ENCODE measurements at places on chromosomes 7 and 10.

- no peak for DNase-seq
These were observed 64.6 kb downstream of the GRID1 start for GRCh38 chr10:86301971-86302370.

GRCh38 chr7:134174795-134175261, 47.7 kb downstream of the LRGUK start:
- DNase-seq: no peak

DNA sequence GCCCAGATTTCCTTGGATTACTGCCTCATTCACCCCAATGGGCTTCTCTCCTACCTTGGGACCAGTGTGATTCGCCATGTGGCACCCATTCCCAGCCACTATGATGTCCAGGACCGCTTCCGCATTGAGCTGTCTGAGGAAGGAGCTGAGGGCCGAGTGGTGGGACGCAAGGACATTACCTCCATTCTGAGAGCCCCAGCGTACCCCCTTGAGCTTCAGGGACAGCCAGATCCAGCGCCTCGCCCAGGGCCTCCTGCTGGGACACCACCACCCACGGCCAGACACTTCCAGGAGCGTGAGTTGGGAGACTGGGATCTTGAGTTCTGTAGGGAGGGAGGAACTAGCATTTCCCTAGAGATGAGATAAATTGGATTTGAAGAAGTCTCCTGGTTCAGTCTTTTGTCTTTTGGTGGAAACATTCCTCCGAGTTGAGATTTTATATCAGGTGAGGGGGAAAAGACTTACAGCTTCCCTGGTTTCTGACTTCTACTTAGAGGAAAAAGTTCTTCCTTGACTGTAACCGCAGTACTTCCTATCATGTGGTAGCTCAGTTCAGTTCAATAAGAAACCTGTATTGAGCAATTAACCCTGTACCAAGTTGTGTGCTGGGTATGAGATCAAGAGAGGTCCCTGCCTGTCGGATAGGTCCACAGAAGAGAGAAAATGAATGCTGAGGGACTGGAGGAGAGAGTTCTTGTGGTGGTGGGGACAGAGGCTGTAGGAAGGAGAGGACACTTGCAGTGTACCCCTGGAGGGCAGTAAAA, 1.3 kb downstream of the MOSPD3 start:
- no peak for DNase-seq

DNA sequence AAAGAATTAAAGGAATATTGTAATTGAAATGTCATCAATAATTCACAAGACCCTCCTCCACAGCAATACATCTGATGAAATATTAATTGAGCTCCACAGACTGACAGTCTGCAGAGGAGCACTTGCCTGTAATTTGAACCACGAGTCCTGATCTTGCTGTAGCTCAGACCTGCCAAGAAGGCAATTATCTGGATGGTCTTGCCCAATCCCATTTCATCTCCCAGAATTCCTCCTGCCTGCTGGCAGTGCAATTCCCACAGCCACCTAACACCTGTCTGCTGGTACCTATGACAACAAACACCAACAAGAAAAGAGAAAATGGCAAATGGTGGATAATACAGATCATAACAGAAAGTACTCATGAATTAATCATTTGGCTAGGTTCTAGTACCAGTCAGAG, 38.5 kb downstream of the ERCC6 start:
- no peak for DNase-seq

- no peak for DNase-seq
These were observed 137.9 kb downstream of the GLI3 start for GRCh38 chr7:42099066-42099465.

DNA sequence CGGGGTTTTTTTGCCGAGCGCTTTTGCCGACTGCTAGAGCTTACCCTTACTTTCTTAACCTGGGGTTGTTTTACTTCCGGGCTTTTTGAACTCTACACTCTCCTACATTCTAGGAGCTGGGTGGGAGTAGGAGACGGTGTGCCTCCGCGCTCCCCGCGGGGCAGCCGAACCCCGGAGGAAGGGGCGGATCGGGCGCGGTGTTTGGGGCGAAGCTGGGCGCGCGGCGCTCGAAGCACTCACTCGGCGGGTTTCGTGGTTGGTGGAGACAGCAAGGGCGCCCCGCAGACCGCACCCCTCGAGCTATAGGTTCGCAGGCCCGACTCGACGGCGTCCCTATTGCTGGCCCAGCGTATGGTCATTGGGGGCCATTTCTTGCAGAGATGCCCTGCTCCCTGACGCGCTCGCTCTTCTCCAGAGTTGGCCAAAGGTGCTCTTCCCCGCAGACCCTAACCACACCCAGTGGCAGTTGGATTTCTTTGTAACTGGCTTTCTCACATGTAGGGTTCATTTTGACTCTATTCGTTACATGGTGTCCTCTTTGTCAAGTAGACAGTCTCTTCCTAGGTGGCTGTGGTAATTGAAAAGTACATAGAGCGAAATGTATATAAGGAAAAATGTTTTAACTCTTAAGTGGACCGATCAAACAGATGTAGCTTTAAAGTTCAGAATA, 364 bp downstream of the ZNF518A start:
- DNase-seq: peak; percentile 52

- DNase-seq: no peak
These were observed 13.4 kb downstream of the JAZF1 start for GRCh38 chr7:28166982-28167715.

GRCh38 chr7:126339813-126340212, 912.9 kb downstream of the GRM8 start:
- DNase-seq: no peak

- DNase-seq: no peak
These were observed 92.9 kb downstream of the CPED1 start for GRCh38 chr7:121081327-121081936.

DNA sequence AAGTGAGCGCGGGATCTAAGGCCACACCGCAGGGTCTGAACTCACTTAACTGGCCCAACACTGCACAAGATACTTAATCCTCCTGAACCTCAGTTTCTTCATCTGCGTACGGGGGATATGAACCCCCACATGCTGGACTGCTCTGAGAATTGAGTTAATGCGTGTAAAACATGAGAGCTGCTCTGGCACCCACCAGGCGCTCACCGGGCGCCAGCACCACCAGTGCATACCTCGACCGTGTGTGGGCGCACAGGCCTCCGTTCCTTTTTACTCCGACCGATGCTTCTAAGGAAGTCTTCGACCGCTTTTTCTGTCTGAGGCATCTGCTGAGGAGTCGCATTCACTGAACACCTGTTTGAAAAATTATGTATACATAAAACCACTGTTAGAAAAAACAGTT, 27.2 kb downstream of the PITRM1 start:
- DNase-seq: no peak

- DNase-seq: no peak
These were observed 70.9 kb upstream of the COL1A2 start for GRCh38 chr7:94323844-94324243.

DNA sequence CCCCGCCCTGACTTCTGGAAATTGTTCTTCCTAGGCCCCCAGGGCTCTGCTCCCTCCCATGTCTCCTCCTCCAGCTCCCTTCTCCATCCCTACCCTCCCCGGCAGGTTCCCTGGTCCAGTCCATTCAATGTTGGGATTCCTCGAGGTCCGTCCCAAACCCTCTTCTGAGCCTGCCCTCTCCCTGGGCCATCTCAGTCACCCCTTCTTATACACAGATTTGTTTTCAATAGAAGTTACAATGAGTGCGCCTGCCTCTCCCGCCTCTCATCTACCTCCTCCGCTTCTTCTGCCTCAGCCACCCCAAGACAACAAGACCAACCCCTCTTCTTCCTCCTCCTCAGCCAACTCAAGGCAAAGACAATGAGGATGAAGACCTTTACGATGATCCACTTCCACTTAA, 67.9 kb downstream of the OAT start:
- no peak for DNase-seq

DNA sequence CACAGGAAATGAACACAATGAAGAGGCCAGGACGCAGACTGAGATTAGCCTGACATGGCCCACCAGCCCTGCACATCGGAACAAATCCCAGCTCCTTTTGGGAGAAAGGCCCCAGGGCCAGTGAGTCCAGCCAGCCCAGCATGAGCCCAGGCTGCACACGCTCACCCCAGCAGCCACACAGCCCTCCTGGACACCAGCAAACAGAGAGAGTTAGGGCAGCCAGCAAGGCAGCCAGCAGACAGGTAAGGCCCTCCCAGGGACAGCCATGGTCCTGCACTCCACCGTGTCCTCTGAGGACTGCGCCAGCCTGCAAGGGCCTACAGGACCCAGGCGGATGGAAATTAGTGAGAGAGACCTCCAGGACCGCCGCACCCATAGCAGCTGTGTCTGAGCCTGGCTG, 8.1 kb upstream of the GRID1 start:
- no peak for DNase-seq

- no peak for DNase-seq
These were observed 131.2 kb downstream of the TACC2 start for GRCh38 chr10:122120008-122120744.

DNA sequence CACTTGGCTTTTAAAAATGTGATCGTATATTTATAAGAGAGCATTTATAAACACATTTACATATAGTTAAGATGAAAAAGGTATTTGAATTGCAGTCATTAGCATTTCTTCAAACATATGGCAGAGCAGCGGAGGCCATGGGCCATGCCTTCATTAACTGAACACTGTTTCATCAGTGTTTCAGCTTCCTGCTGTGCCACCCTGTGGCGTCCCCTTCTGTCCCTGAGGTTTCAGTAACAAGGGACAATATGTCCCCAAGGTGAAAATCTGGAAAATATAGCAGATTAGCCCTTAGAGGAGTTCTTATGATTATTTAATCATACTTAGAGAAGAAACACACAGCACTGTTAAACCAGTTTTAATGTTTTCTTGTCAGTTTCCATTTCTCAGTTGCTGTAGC, 577.8 kb downstream of the ETV1 start:
- no peak for DNase-seq

DNA sequence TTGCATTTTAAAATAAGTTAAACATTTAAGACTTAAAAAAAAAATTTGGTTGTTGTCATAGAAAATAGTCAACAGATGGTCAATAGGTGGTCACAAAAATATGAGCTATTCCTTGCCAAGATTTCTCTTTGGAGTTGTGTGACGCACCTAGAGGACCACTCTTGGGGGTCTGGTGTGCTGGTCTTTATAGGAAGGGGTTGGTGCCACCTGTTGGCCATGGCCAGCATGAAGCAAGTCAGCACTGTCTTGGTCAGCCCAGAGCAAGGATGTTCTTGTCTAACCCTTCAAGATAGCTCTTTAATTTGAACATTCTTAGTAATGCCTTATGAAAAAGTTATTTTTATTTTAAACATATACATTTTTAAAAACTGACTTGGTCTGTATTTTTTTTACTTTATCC, 267.9 kb upstream of the CNTNAP2 start:
- DNase-seq: no peak

DNA sequence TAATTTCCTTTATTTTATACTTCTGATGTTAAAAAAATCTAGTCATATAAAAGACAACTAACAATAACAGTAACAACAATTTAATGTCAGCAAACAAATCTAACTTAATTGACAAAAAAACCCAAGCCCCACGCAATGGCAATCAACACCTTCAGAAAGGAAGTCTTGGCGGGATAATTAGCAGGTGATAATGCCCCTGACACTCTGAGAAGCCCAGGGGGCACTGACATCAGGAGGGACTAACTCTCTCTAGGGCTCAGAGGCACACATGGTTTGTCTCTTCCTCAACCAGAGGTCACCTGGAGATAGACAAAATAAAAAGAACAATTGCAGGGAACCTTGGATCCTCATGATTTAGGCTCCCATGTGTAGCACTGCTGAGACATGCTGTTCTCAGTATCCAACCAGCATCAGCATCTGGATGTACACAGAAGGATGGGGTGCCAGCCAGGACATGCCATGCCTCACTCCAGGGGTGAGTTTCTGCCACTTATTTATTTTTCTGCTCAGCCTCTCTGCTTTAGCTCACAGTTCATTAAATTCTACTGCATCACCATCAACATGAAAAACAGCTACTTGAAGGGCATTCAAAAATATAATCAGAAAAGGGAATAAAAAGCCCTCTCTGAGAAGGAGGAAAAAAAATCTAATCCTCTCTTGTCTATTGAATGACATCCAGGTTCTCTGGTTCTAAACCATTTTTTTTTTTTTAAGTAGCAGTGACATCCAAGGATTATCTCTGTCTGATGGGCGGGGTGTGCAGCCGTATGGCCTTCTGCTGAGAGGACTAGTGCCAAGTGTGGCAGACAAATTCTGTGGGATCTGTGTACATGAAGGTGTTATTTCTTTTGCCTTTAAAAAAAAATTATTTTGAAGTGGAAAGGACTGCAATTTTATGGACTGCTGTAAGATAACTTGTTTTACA, 96.3 kb downstream of the ATXN7L1 start:
- DNase-seq: no peak

GRCh38 chr10:72328829-72329204, 25.9 kb downstream of the DNAJB12 start:
- DNase-seq: no peak

GRCh38 chr7:2403718-2404648, 572 bp downstream of the CHST12 start:
- DNase-seq: no peak

- no peak for DNase-seq
These were observed 229.5 kb upstream of the PLXNA4 start for GRCh38 chr7:132805766-132806165.

GRCh38 chr10:123157210-123157609, 3.0 kb downstream of the BUB3 start:
- DNase-seq: no peak

- DNase-seq: no peak
These were observed 280.2 kb downstream of the GRID1 start for GRCh38 chr10:86086418-86086817.

DNA sequence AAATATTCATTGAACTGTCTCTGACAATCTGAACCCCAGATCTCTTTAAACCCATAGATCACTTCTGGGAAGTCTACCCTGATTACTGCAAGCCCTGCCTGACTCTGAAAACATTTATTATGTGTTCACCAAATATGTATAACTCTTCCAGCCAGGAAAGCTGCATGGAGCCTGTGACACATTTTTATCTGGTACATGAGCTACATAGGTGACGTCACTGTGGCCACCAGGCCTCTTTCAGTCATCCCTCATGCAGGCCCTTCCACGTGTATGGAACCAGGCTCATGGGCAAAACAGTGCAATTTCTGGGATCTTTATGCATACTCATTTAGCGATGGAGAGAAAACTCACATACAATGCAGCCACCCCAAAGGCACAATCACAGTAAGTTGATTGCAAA, 133.9 kb upstream of the NUPR2 start:
- DNase-seq: no peak

- no peak for DNase-seq
These were observed 10.7 kb downstream of the PEX1 start for GRCh38 chr7:92517631-92518030.

DNA sequence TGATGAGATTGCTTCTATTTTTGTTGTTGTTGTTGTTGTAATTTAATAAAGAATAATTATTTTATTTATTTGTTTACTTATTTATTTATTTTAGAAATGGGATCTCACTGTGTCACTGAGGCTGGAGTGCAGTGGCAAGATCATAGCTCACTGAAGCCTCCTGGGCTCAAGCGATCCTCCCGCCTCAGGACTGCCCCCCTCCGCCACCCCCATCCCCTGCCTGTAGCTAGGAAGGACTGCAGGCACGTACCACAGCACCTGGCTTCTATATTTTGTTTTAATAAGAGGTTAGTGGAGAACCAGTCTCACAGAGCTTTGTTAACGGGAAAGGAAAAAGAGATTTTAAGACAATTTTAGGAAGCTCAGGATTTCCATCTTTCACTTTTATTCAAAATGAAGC, 19.5 kb upstream of the SMC3 start:
- DNase-seq: no peak

- no peak for DNase-seq
These were observed 186.7 kb downstream of the CXCL12 start for GRCh38 chr10:44198096-44198779.
